ENCODE measurements at places on chromosomes 7 and 10. TPM values are rescaled to one million over a fixed set of nuclear protein-coding genes. Genes with fewer than 3 reads are reported as not detected.

DNA sequence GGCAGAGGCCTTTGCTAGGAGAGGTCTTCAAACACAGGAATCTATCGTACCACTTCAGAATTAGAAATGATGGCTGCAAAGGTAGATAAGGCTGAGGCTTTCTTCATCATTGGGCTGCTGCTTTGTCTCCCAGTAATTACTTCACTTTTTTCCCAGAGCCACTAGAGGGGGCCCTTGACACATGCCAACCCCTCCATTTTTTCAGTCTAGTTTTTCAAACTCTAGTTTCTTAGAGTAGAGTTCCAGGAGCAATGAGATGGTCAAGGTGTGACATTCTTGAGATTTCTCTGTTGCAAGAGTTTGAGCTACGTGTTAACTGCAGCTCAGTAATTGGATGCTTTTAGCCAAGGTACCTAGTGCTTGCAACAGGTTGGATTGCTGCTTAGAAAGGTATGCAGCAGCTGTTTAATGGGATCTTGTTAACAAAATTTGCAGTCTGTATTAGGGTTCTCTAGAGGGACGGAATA lies 33.8 kb upstream of the RBM20 start:
- DNase-seq = peak; percentile 70
- peaks cover 4% of the 10 kb centered on the region for H3K4me1 ChIP-seq
- no peaks in the 10 kb centered on the region for H3K36me3 ChIP-seq
- H3K27ac ChIP-seq = no peak overlapping the region

- H3K36me3 ChIP-seq = no peaks in the 10 kb centered on the region
- no peak overlapping the region for H3K4me3 ChIP-seq
- no peak overlapping the region for H3K27ac ChIP-seq
Observed at GRCh38 chr7:50504646-50505546, 54.7 kb upstream of the FIGNL1 start.

PNLIPRP1 gene
- total RNA-seq = not detected

CXCL12 gene
- total RNA-seq = not detected

- no peak for DNase-seq
- no peaks in the 10 kb centered on the region for H3K27me3 ChIP-seq
- H3K4me3 ChIP-seq = no peak overlapping the region
- H3K36me3 ChIP-seq = no peaks in the 10 kb centered on the region
Observed at GRCh38 chr10:33859319-33860022, 525.0 kb upstream of the NRP1 start.

GPRIN2 gene
- not detected for total RNA-seq

DNA sequence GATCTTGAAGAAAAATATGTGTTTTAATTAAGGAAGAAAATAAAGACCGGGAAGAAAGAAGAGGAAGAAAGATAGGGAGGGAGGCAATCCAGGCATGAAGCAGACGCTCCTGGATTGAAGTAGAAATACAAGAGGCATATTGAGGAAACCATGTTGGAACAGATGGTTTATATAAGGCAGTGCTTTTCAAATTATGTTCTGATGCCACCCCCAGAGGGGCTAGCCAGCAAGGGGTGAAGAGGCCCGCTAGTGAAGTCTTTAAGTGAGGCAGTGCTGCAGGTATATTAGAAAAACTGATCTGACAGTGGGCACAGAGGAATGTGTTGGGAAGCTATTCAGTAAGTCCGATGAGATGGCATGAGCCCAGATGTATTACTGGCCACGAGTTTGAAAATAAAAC lies 40.1 kb downstream of the REEP3 start:
- no peaks in the 10 kb centered on the region for H3K36me3 ChIP-seq
- H3K4me3 ChIP-seq = no peak overlapping the region
- DNase-seq = no peak
- no peaks in the 10 kb centered on the region for H3K27me3 ChIP-seq

Measured in B cell (primary cell).